ENCODE measurements at places on chromosomes 3 and 15.

DNA sequence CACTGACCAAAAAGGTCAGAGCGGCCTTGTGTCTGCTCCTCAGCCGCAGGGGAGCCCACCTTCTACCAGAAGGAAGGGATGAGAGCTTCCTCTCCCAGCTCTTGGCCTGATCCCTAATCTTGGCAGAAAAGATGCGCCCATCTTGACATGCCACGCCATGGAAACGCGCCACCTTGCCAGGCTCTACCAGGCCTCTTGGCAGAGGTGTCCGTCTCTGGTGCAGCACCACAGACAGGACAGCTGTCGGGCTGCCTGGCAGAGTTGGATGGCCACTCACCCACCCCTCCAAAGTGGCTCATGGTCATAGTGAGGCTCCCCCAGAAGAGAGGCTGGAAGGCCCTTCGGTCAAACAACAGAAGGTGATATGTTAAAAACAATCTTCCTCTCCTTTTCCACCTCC, 105.2 kb downstream of the LIPC start:
- no peak for DNase-seq

DNA sequence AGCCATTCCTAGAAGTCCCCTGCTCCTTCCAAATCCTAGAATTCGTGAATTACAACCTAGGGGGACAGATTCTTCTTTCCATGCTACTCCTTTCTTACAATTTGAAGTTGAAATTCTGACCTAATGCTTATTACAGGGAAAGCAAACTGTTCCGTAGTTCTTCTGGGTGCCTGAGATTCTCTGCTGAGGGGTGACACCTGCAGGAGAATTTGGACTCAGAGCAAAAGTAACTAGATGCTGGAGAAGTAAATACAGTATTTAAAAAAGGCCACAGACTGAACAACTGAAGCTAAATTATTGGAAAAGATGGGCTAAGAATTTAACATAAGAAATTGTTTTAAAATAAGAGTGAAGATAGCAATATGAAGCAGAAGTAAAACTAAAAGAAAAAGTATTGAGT, 37.9 kb downstream of the ACAD9 start:
- DNase-seq, result no peak

DNA sequence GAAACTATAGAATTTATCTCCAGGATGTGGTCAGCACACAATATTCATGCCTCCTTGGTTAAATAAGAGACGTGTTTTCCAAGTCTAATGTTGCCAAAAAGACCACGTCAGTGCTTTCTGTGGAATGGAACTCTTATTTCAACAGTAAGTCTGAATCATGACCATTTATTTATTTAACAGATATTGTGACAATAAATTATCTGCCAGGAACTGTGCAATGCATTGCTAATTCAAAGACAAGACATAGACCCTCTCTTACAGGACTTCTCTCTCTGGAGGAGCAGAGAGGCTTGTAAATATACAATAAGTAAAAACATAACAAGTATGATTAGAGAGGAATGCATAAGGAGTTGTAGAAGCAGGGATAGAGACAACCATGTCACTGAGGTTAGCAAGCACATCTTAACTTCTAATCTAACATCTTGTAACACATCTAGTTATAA, 227.5 kb downstream of the DTWD1 start:
- DNase-seq, result no peak

DNA sequence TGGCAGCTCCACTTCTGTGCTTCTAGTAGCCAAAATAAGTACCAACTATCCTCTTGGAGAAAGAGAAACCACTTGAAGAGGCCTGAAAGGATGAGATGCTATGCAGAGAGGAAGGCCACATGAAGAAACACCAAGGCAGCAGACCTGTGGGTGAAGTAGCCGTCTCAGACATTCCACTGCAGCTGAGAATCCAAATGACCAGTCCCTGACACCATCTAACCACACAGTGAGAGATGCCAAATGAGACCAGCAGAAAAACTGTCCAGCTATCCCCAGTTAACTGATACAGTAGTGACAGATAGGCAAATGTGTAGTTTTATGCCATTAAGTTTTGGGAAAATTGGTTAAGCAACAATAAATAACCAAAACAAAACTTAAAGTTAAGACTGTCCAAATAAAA, 47.9 kb upstream of the ZSCAN2 start:
- no peak for DNase-seq

GRCh38 chr15:80587007-80587406, 108.1 kb upstream of the ABHD17C start:
- no peak for DNase-seq

- DNase-seq, result no peak
Measured at GRCh38 chr3:133504736-133505135, 68.8 kb upstream of the CDV3 start.

GRCh38 chr3:53989946-53990345, 98.3 kb upstream of the SELENOK start:
- DNase-seq, result peak; percentile 36

- no peak for DNase-seq
Measured at GRCh38 chr3:134311265-134311664, 60.6 kb upstream of the RYK start.

GRCh38 chr15:58065445-58066041, at the start of gene ALDH1A2:
ALDH1A2 (minus strand) TSS chr15:58065711; CDS start chr15:58065650, 61 bp downstream.
- peak; percentile 62 for DNase-seq

- no peak for DNase-seq
Measured at GRCh38 chr3:71469138-71469435, 114.4 kb downstream of the FOXP1 start.

DNA sequence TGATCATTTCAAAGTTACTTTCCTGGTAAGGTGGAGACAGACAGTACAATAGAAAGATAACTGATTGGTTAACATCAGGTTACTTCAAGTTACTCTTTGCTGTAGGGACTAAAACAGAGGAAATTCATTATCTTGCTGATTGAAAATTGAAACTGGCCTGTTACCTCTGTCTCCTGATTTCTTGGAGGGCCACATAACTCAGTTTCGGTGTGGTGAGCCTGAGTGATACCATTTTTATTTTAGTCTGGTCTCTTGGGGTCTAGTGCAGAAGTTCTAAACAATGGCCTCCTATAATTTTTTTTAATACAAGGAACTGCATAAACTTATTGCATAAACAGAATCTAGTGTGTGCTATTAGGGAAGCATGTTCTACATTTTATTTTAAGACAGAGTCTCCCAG, 1.2 kb upstream of the ICE2 start:
- DNase-seq, result no peak

DNA sequence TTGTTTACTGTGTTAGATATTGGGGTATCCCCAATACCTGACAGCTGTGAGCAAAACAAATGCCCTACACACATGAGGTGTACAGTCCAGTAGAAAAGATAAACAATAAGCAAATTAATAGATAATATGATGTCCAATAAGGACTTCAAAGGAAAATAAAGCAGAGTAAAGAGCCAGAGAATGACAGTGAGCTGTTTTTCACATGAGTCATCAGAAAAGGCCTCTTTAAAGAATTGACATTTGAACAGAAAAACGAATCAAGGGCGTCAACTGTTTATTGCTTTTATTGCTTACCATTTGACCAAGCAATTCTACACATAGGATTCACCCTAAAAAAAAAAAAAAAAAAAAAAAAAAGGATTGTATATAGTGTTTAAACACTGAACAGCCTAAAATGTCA, 96.6 kb upstream of the FLNB start:
- no peak for DNase-seq

- no peak for DNase-seq
Measured at GRCh38 chr15:96581371-96581770, 250.9 kb downstream of the NR2F2 start.

DNA sequence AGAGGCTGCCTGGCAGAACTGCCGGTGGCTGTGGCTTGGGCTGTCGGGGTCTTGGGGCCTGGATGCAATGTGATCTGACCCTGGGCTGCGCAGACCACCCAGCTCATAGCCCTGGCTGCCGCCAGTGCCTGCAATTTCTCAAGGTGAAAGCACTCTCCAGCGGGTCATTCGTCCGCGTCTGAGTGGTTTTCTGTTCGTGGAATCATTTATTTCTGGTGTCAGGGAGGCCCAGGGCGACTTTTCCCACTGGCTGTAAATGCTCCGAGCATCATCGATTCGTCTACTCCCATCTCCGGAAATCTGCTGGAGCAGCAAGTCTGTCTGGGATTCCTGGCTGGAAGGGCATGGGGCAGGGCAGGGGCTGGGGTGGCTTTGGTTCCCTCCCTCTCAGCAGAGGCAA, 40.6 kb upstream of the ADPGK start:
- DNase-seq, result no peak

DNA sequence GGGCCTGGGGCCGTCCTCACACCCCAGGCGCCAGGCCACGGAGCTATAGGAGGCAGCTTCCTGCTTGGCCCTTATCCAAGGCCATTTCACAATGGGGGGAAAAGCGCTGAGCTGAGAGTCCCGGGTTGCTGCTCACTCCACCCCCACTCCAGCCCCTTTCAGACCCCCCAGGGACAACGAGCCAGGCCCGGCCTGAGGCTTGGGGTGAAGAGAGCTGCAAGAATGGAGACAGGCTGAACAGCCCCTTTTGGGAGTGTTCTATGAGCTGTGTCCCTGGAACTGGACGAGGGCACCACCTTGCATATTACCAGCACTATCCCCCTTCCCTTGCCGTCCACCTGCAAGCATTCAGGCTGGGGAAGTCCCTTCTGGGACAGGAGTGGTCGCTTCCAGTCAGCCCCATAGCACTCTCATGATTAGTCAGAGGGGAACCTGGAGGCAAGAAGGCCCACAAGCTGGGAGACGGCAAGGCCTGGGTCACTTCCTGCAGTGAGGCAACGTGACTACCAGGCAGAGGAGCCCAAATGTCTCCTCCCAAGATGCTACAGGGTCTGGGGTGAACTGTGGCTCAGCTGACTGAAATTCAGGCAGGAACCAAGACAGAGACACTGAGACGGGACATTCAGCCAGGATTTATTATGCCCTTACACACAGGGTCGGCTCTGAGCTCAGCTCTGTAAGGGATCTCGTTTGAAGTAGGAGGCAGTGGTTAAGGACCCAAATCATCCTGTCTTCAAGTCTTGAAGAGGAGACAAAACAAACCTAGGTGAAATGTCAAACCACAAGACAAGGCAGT, 8.6 kb upstream of the SRP14 start:
- DNase-seq, result no peak

GRCh38 chr3:52509753-52510328, 14.7 kb downstream of the STAB1 start:
- no peak for DNase-seq

- peak; percentile 92 for DNase-seq
Measured at GRCh38 chr15:74174219-74174957, 878 bp downstream of the ISLR start.

DNA sequence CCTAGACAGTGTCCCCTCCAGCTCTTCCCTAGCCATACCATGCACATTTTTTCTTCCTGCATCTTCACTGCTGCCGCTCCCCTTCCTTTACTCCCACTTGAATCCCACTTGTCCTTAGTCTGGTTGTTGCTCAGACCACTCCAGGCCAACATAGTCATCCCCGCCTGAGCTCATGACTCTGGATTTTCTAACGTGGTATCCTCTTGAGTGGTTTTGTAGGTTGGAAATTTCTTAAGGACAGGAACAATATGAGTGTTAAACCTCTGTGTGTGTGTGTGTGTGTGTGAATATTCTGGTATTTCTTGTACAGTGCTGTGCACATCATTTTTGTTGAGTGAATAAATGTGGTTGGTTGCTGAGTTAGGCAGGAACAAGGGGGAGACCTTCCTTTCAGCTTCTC, 3.1 kb downstream of the BAHD1 start:
- no peak for DNase-seq

DNA sequence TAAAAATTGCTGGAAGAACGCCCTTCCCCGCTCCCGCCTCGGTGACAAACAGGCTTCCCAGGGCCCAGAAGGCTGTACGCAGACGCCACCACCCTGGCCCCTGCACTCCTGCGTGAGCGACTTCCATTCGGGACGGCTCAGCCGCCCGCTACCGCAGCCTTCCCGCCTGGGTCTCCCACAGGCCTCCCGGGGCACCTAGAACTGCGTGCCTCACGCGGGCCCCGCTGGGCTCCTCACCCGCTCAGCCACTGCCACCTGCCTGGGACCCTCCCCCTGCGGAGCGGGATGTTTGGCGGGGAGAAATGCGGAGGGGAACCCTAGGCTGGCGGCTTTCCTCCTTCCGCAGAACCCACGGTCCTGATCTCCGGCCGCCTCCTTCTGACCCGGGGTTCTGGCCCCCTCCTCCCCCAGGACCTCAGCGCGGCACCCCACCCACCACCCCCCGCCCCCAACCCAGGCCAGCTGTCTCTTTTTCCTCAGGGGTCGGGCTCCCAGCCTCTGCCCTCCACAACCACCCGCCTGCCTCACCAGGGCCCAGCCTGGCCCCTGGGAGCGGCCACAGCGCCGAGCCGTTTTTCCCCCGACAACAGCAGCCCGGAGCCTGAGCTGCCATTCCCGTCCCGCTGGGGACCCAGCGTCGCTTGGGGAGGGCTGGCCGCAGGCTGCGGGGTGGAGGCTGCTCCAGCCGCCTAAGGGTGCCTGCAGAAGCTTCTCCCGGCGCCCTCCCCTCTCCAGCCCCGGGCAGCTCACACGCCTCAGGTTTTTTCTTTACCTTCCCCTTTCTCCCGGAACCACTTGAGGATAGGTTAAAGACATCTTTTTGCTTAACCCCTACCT, 27.6 kb upstream of the RAB7A start:
- DNase-seq, result peak; percentile 27

- no peak for DNase-seq
Measured at GRCh38 chr15:59894835-59895234, 109.3 kb upstream of the FOXB1 start.

- peak; percentile 23 for DNase-seq
Measured at GRCh38 chr15:22949074-22949547, 31.1 kb downstream of the CYFIP1 start.

All from hindlimb muscle (tissue), 1 donor.